Fibroblast of skin of right quadriceps (primary cell): ENCODE measurements at places on chromosomes 2 and 18.

DNA sequence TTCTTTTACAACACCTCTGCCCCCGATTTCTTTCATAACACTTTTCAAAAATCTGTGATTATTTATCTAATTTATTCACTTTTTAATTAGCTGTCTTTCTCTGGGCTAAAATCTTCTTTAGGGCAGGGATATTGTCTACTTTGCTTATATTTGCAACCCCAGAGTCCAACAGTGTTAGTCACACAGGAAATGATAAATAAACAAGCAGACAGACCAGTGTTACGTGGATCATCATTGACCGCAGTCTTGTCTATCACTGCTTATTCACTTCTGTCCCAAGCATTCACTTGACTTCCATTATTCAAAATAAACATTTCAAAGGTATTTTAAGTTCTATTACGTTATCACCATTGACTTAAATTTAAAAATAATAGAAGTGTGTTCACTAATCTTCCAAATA is 237.6 kb upstream of the UBE2E3 start:
- DNase-seq: peak; percentile 63

- DNase-seq: no peak
These were observed 19.6 kb downstream of the RDH14 start for GRCh38 chr2:18540872-18541271.

DNA sequence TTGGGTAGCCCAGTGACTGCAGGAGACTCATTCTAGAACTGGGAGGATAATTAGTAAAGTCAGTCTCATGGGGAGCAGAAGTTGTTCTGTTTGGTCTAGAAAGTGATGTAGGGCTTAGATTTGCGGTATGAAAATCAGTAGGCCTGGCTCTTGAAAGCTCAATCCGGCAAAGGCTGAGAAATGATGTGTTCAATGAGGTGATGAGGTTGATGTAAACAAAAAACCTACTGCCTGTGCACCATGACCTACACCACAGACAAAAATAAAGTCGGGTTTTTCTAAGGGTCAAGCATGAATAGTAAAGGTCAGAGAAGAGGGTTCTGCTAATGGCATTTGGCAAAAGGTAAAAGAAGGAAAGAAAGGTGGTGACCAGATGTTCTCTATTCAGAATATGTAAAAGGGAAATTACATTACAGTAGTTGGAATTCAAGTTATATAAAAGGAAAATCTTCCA is 80.8 kb upstream of the COL5A2 start:
- DNase-seq: peak; percentile 33

- no peak for DNase-seq
These were observed 949.4 kb upstream of the FANCL start for GRCh38 chr2:59190518-59190917.

DNA sequence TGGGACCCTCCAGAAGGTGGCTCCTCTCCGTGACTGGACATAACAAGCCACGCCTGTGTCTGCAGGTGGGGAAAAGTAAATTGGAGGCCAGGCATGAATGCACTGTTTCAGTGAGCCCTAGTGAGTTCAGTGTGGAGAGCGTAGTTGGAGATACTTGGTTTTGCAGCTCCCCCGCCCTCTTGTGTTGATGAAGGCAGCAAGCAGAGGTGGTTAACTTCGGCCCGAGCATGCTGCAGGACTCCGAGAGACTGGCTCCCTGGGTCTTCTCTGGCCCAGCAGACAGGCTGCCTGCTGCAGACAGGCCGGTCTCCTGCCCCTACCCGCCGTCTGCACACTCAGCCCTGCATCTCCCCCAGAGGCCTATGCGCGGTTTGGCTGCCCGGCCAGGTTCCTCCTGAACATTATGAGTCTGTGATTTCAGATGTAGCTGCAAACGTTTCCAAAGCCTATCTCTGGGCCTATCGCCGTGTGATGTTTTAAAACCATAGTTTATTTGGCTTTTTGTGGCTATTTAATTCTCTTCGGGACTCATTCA is 102.4 kb downstream of the LDLRAD4 start:
- no peak for DNase-seq

DNA sequence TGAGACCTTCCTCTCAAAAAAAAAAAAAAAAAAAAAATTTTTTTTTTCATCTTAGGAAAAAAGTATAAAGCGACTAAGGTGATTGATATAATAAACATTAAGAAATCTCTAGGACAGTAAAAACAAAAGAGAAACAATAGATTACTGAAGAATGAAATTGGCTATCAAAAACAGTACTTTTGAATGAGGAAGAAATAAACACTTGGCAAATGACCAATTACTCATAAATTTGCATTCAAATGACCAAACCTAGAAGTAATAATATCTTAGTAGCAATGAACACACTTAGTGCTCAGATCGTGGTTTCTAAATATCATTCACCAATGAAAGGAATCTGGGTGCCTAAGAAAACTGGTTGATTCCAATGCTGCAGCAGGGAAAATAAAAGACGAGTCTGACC is 10.3 kb upstream of the SCRN3 start:
- DNase-seq: no peak

- DNase-seq: no peak
These were observed 6.7 kb downstream of the RPE start for GRCh38 chr2:210009126-210009525.

DNA sequence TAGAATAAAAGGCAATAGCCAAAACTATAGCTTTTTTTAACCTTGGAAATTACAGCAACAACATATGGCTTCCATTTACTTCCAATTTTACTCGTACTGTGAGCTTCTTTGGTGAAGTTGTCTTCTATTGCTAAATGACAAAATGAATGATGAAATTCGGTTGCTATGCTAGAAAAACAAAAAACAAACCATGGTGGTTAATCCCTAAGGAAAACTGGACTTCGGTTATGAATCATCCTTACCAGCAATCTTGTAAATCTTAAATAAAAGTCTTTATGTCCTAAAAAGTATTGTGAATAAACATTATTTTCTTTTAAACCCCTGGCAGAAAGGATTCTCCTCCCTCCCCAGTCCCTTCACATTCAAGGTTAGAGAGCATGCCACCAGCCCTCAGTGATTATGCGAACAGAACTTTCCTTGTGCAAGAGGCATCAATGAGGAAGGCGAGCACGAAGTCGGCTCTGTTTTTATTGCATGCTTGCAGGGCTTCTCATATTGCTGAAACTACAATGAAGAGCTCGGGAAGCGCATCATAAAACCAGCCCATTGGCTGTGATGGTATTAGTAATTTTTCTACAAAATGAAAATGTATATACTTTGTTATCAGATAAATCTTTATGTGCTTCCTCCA is 62.9 kb downstream of the ZNF521 start:
- peak; percentile 98 for DNase-seq

DNA sequence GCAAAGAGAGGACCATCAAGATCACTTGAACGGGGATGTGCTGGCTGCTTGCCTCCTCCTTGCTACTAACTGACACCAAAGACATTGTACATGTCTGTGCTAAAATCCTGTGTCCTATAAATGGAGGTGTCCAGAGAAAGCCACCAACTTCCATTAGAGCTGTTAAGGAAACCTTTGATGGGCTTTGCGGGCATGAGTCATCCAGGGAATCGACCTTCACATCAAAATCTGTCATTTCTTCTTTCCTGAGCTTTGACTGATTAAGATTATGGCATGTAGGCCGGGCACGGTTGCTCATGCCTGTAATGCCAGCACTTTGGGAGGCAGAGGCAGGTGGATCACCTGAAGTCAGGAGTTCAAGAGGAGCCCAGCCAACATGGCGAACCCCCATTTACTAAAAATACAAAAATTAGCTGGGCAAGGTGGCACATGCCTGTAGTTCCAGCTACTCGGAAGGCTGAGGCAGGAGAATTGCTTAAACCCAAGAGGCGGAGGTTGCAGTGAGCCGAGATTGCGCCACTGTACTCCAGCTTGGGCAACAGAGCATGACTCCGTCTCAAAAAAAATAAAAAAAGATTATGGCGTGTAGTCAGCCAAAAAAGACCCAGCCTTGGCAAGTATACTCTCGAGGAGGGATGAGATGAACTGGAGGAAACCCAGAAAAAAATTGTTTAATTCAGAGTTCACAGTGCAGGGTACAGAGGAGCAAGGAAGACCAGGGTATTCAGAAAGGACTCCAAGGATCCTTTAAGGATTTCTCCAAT is 115.8 kb downstream of the CABLES1 start:
- DNase-seq: no peak

DNA sequence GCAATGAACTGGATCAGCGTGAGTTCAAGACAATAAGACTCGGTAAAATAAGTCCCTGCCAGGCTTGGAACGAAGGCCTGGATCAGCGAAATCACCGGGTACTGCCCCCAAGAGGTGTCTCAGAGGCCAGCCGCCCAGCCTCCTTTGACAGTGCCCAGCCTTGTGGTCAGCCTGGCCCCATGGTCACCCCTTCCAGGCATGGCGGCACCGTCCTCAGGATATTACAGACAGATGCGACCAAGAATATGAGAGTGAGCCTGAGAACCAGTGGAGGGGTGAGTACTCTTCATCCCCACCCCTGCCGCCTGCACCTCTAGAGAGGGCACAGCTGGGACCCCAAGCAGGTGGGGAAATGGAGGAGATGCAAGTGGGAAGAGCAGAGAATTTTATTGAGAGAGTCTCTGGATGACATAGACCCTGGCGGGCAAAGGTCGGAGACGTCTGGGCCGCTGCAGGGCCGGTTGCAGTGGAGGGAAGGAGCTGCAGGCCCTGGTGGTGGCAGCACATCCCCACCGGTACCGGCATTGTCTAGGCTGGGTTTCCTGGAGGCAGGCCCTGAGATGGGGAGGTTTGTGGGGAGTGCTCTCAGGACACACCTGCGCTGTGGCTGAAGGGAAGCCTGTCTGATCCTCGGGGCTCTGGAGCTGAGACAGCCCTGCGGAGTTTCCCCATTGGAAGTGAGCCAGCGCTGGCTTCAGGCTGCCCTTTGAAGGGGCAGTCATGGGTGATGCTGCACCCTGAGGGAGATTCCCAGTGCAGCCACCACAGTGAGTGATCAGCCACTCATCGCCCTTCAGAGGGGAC is 190.0 kb downstream of the SEPTIN10 start:
- no peak for DNase-seq

- DNase-seq: no peak
These were observed 33.4 kb upstream of the PPM1B start for GRCh38 chr2:44135296-44135695.

- peak; percentile 45 for DNase-seq
These were observed 155.7 kb downstream of the RDH14 start for GRCh38 chr2:18404708-18405107.

- DNase-seq: peak; percentile 26
These were observed 329.8 kb downstream of the PTPRM start for GRCh38 chr18:7896805-7897518.

GRCh38 chr2:13109516-13109915 is 392.8 kb downstream of the TRIB2 start:
- DNase-seq: no peak

GRCh38 chr18:57025540-57025939 is 121.3 kb upstream of the BOD1L2 start:
- peak; percentile 77 for DNase-seq

GRCh38 chr2:54628418-54628817 is 95.0 kb upstream of the EML6 start:
- DNase-seq: no peak

DNA sequence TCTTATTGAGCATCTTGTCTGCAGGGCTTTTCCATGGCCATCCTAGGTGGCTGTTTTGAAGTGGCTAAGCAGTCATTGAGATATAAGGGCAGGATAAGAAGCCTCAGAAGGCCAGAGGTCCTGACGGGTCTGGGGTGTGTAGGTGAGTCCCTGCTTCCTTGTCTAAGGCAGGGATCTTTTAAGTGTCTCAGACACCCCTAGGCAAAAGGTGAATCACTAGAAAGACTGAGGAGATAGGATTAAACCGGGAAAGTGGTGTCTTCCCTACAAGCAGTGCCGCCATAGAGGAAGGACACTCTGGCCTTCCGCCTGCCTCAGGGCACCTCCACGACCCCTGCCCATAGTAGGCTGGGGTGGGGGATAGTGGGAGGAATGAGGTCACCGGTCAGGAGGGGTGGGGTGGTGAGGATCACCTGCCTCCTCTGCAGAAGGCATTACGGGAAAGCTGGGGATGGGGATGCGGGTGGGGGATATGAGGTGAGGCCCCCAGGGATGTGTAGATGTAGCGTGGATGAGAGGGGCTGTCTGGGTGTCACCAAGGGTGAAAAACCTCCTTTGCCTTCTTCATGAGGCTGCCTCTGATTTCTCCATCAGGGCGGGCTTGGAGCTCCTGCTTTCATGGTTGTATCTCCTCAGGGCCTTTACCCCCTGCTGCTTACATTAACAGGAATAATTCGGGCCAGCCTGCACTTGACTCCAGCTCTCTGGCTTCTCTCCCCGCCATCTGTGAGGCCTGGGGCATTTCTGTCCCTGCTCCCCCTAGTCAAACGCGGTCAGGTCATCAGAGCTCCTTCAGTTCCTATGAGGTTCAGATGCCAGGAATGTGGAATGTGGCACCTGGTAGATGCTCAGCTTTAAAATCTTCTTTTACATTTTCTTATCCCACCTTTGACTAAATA is 244.0 kb downstream of the DYSF start:
- DNase-seq: no peak

- peak; percentile 97 for DNase-seq
These were observed 613.9 kb downstream of the IRS1 start for GRCh38 chr2:226185616-226186211.

DNA sequence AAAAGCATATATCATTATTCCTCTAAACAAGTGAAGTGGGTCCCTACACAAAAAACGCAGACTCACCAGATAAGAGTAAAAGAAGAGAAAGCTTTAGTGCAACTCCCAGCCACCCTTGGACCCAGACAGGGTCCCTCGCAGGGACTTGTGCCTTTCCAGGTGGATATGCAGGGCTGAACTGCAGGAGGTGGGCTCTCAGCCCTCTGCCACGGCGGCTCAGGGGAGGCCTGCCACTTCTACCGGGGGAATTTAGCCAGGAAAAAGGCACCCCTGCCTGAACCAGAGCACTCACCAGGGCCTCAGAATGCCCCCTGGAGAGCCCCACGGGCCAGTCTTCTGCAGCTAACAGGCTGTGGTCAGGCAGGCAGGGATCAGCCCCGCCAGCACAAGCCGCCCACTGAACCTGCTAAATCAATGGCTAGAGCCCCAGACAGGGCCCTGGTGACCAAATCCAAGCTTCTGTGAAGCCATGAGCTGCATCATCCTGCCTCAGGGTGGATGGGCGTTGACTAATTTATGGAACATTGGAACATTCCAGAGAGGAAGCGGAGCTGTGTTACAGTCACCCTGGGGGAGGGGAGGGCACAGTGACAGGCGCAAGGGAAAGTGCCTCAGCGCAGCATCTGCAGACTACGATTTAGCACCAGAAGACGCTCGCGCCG is 209.3 kb downstream of the EIPR1 start:
- peak; percentile 72 for DNase-seq

- no peak for DNase-seq
These were observed 175.3 kb downstream of the CLIP4 start for GRCh38 chr2:29290293-29291047.

GRCh38 chr18:4806331-4806730 is 351.2 kb upstream of the DLGAP1 start:
- DNase-seq: no peak

DNA sequence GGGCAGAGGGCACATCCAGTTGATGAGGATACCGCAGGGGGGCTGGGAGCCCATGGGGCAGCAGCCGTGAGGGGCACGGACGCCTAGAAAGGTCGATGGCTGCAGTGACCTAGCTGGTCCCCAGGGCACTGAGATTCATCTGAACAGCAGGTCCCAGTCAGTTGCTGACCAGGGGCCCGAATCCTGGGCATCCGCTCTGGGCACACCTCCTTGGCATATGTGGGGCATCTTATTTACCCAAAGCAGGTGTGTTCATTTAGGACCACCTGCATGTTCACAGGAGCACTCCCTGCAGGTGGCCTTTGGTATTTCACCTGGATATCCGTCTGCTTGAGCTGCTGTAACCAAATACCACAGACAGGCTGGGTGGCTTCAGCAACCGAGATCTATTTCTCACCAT is 72.0 kb upstream of the ODC1 start:
- no peak for DNase-seq
